ENCODE measurements at places on chromosomes 6 and 20.
A peak's percentile ranks its signal among the peaks of the same experiment; 100 is the strongest.

DNA sequence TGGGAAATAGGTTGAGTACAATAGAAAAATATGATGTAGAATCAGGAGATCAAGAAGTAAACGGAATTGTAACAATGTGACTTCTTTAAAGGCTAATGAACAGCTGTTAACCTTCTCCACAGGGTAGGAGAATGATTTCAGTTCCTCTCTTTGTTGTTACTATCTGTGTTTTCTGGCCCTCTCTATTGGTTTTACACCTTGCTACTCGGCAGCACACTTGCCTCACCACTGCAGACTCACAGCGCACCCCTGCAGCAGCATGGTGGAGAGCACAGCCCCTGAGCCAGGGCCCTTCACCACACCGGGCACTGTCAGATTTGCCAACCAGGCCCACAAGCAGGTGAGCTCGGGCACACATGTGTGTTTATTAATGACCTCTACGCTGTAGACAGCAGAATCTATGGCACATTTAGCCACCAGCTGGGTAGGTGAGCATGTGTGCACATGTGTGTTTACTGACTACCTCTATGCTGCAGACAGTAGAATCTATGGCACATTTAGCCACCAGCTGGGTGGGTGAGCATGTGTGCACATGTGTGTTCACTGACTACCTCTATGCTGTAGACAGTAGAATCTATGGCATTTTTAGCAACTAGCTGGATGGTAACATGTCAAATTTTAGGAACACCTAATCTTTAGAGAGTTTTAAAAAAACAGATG, 16.8 kb downstream of the SFT2D1 start:
- DNase-seq: no peak

- no peak for DNase-seq
Observed at GRCh38 chr6:44030812-44031454, 96.3 kb downstream of the MRPL14 start.

DNA sequence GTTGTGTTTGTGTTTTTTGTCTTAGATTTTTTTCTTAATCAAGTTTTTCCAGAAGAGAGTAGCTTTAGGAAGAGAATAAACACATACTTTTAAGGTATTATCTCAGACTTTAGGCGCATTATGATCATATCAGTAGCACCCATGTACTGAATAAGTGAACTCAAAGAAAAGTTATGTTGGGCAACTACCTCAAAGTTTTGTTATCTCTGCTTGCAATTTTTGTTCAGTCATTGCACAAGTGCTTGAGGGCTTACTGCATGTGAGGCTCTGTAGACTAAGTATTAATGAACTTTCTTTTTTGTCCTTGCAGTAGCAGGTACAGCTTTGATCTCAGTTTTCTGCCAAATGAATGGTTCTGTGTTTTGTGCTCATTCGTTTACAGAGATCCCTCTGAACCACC, 189.0 kb downstream of the SLC16A10 start:
- DNase-seq: no peak

DNA sequence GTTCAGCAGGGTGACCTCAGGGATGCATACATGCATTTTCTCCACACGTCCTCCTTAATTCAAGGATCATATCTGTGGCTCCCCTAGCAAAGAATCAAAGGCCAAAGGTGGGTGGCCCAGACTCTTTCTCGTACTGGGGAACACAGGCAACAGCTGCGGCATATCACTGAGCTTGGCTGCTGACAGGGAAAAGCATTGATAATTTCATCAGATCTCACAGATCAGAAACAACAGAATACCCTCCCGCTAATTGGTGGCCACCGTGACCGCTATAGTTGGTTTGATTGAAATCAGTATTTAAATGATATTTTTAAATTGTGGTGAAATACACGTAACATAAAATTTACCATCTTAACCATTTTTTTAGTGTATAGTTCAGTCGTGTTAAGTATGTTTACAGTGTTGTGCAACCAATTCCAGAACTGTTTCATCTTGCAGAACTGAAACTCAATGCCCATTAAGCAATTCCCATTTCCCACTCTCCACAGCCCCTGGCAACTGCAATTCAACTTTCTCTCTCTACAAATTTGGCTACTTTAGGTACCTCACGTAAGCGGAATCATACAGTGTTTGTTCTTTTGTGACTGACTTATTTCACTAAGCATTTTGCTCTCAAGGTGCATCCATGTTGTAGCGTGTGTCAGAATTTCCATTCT, 74.7 kb upstream of the TMEM170B start:
- DNase-seq: no peak

- DNase-seq: no peak
Observed at GRCh38 chr6:130240232-130240631, 17.5 kb upstream of the SAMD3 start.

DNA sequence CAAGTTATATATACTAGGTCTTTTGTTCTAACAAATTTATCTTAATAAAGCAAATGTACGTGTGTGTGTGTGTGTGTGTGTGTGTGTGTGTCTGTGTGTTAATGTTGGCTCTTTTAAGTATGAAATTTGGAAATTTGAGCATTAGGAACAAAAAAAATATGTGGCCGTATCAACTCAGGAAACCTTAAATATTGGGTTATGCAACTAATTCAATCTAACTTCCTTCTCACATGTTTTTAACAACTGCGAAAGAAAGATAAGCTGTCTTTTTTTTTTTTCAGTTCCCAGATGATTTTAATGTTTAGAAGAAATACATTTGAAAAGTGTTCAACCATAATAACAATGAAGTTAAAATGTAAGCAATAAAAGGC, 616.4 kb upstream of the ARID1B start:
- DNase-seq: peak; percentile 28

GRCh38 chr6:48199499-48199898, 88.5 kb upstream of the PTCHD4 start:
- no peak for DNase-seq

DNA sequence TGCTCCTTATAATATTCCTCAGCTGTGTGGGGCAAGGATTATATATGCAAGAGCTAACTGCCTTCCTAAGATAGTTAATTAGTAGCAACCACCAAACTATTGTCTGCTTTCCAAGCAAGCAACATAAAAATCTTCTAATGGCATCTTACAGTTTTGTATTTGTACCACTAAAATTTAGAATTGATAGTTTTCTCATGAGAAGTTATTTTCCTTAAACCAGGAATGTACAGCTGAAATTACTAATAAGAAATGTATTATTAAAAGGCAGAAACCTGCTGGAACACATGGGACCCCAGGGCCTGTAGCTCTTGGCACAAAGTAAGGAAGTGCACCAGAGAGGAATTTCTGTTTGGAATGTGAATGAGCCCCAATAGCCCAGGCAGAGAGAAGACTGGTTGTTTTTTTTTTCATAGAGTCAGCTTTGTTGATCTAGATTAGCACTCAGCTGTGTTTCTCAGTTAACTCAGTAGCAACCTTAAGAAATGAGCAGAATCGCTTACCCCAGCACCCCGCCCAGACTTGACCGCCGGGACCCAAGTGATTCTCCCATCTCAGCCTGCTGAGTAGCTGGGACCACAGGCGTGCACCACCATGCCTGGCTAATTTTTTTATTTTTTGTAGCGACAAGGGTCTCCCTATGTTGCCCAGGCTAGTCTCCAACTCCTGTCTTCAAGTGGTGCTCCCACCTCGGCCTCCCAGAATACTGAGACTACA, 2.6 kb downstream of the MGME1 start:
- DNase-seq: no peak

DNA sequence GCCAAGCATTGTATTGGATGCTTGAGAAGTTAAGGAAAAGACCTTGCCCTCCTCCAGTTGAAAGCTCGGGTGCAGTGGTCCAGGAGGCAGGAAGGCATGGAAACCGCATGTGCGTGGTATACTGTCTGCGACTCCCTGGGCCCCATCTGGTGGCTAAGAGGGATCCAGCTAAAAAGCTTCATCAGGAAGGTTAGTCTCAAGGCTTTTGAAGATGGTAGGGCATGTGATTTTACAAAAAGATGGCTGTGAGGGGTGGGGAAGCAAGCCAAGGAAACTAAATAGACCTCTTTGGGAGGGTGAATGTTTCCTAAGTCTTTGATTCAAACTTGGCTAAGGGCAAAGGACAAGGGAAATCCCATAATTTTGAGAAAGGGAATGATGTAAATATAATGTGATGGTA, 109.1 kb upstream of the TIAM2 start:
- no peak for DNase-seq

DNA sequence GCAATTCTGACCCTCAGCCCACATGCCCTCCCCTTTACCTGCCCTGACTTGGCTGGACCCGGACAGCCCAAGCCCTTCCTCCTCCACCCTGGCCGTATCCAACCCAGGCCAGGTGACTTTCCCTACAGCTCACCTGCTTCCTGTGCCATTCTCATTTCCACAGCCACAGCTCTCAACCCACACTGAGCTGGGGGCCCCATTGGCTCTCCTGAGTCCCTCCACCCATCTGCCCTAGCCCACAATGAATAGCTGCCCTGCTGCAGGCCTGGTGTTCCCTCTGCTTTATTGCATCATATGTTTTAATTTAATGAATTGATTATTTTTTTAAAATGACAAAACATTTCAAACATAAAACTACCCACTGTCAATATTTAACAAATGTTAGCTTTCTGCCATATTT, 118.5 kb upstream of the BACH2 start:
- no peak for DNase-seq

GRCh38 chr6:32666420-32667300, at the start of gene HLA-DQB1:
Gene HLA-DQB1 (minus strand): TSS chr6:32666657. CDS start chr6:32666607, 50 bp downstream.
- peak; percentile 20 for DNase-seq

DNA sequence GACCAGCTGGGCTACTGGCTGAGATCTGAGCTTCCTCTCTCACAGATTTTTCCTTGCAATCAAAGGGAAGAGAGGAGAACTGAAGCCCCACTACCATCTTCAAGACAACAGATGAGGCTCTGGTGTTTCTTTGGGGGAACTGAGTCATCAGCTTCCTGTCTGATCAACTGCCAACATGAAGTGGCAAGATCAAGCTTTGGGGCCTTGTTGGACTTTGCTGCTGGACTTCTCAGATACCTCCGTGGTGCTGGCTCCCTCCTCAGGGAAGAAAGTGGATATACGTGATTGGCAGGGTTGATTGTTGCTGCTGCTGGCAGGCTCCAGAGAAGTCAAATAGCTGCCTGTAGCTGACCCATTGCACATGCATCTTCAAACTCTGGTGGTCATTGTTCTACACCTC, 3.6 kb upstream of the TOX2 start:
- DNase-seq: no peak

DNA sequence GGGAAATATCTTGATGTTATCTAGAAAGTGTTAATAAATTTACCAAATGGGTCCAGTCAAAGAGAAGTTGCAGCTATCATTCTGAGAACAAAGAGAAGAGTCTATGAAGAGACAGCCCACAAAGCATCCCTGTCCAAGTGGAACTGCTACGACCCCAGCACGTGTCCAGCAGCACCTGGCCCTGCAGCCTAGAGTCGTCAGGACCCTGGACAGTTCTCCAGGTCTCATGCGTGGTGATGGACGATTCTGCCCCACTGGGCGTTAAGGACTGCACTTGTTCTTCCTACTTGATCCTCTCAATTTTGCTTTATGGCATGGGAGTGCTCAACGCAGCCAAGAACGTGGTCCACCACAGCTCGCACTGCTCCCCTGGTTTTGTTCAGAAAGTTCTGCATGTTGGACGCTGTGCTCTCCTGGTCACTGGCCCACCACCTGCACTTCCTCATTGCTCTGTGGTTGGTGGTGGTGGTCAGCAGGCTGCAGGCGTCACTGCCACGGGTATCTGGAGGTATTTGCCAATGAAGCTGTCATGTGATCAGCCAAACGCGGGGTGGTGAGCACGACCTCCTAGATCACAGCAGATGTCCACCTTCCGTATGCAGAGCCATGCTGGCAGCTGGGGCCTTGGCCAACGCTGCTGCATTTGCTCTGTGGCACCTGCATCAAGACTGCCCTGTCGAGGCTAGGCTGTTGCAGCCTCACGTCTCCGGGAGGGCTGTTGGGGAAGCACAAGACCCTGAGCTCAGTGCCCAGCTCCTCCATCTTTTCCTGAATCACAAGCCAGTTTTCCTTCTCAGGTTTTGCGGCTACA, 356.4 kb downstream of the CDH4 start:
- DNase-seq: no peak

DNA sequence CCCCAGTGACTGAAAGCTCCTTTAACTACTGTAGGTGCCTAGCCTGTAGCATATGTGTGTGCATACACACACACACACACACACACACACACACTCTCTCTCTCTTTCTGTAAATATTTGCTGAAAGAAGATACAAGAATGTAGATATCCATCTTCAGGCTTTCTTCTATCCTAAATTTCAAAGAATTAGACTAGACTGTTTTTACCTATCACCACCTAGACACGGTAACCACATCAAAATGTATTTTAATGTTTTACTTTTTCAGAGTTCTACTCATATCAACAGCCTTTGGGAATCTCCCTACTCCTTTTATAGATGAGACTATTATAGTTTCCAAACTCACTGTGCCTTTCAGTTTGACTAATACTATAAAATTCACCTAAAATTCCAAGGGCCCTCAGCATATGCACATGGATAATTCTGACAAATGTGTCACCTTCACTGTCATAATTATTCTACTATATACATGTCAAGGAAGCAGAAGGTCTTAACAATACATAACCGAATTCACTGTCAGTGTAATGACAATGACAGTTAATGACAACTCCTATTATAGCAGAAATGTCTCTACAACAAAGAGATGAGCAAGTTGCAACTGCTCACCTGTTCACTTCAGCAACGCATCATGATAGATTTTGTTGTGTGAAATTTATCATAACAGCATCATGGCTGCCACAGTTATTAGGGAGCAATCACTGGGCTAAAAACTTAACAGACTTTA, 236.5 kb downstream of the GMPR start:
- no peak for DNase-seq

- no peak for DNase-seq
Observed at GRCh38 chr20:37484331-37484730, 36.7 kb upstream of the NNAT start.

GRCh38 chr20:59010995-59011873, 4.2 kb upstream of the CTSZ start:
- no peak for DNase-seq

GRCh38 chr6:149380523-149380922, 19.5 kb upstream of the SUMO4 start:
- no peak for DNase-seq

DNA sequence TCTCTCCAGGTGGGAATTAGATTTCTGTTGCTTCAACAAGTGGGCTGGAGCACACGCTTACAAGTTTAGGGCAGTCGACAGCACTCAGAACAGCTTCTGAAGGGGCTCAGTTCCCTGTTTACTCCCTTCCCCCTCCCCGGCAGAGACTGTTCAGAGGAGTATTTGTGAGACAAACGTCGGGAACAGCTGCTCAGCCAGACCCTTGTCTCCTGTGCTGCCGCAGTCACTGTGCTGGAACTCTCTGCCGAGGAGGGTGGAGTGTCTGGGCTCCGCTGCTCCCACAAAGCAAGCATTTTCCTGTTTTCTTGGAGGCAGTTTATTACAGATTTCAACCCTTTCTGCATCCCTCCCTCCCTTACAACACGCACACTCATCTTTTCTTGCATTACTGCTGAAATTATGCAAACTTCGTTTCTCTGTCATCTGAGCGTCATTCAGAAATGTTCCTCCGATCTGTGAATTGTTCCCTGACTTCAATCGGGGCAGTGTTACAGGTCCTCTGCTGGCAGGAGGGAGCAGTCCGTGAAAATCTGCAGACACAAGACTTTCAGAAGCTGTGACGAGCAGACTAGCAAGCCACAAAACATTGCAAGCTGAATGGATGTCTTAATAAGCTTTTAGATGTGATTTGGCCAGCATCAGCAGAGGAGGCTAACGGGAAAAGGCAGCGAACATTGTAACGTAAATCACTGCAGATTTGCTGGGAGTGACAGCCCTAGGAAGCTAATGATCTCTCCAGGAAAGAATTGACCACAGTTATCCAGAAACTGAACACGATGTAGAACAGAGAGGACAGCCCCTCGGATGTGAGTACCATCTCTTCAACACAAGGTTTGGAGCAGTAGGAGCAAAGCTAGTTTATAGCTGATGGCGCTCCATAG, 76.2 kb downstream of the LYRM2 start:
- no peak for DNase-seq

All from Kasumi-1 (cell line).